ENCODE measurements at places on chromosomes 13 and 19.

- DNase-seq: no peak
These were observed 24.2 kb downstream of the ZNF607 start for GRCh38 chr19:37695144-37695899.

- DNase-seq: no peak
These were observed 150.9 kb downstream of the VWA8 start for GRCh38 chr13:41809962-41810361.

DNA sequence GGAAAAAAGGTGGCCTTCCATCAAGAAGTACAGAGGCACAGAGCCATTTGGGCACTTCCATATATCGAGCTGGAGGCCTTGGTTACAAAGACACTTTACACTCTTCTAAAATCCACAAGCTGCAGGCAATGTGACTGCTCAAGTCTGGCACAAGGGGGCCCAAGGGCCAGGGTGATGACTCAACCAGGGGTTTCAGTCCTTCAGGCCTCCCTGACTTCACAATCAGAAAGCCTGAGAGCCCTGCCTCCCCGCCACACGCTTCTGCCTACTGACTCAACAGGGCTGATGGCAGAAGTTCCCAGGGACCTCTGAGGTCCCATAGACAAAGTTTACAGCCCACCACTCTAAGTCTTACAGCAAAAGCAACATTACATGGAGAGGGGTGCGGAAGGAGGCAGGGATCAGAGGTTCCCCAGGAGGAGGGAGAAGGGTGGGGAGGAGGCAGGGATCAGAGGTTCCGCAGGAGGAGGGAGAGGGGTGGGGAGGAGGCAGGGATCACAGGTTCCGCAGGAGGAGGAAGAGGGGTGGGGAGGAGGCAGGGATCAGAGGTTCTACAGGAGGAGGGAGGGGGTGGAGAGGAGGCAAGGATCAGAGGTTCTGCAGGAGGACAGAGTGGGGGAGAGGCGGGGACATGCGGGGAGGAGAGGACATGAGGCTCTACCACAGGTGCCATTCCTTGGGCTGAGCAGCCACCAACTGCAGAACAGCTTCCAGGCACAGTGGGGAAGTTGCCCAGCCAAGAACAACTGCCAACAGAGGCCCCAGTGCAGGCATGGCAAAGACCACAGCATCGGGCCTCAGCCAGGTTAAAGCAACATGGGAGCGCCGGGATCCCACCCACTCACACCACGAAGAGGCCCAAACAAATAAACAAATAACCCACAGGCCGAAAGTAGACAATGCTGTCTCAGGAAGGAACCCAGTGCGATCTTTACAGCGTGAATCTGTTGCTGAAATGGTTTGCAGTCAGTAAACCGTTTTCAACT lies 52.0 kb downstream of the SLC7A1 start:
- no peak for DNase-seq

DNA sequence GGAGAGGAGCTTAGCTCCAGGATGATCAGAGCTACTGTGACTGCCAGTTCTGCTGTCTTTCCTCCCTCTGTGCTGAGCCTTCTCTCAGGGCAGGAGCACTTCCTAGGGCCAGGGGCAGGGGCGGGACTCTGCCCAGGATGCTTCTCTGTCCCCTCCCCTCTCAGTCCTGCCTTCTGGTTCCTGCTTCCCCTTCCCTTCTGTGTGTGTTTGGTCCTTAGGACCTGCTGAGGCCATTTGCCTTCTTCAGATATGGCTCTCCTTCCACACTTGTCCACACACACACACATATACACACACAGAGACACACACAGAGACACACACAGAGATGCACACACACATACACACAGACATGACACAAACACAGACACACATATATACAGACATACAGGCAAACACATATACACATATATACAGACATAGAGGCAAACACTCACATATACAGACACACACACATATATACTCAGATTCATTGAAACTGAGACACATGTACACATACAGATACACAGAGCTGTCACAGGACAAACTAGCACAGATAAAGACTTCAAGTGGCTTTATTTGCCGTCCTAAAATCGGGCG lies 22.0 kb upstream of the CD177 start:
- DNase-seq: no peak

DNA sequence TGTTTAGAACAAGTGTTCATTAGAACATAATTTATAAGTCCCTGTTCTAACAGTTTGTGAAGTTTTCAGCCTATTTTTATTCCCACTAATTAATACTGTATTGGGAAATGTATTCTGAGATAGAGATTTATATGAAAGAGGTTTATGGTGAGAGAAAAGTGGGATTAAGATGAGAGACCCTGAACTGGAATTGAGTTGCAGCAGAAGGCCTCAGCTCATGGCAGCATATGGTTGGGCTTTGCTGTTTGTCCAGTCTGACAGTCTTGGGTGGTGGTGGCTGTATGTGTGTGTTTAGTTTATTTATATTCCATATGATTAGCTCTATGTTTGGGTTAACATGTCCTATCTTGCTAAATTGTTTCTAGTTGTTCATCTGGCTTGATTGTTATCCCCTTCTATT lies 575.1 kb downstream of the SLITRK5 start:
- DNase-seq: no peak

GRCh38 chr13:25489238-25489637 lies 117.5 kb downstream of the ATP8A2 start:
- peak; percentile 70 for DNase-seq

Measured in putamen (tissue), 1 donor.